ENCODE measurements at places on chromosomes 4 and X. TPM values are rescaled to one million over a fixed set of nuclear protein-coding genes. Genes with fewer than 3 reads are reported as not detected.

The TAF7L gene
- total RNA-seq: 0.16 TPM

The ZCCHC18 gene
- 2.6 TPM for total RNA-seq

The PCDH11X gene
- 0.98 TPM for total RNA-seq

The PPEF2 gene
- total RNA-seq: 0.83 TPM

The PASD1 gene
- not detected for total RNA-seq

The BTK gene
- total RNA-seq: 72.8 TPM

GRCh38 chr4:119728692-119729593, 100.3 kb upstream of the PDE5A start:
- H3K4me1 ChIP-seq: no peaks in the 10 kb centered on the region
- no peak overlapping the region for H3K27ac ChIP-seq
- H3K4me3 ChIP-seq: no peak overlapping the region
- no peaks in the 10 kb centered on the region for H3K36me3 ChIP-seq

DNA sequence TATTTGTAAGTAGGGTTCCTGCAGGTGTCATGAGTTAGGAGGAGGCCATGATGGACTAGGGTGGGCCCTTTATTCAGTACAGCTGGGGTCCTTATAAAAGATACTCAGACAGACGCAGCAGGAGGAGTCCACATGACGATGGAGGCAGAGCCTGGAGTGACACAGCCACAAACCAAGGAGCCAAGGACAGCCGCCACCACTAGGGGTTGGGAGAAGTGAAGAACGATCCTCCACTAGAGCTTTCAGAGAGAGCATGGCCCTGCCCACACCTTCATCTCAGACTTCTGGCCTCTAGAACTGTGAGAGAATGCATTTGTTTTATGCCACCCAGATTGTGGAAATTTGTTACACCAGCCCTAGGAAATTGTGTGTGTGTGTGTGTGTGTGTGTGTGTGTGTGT, 31.1 kb downstream of the JAKMIP1 start:
- H3K27ac ChIP-seq: no peak overlapping the region
- no peaks in the 10 kb centered on the region for H3K4me1 ChIP-seq
- no peak overlapping the region for H3K4me3 ChIP-seq

GRCh38 chrX:55201930-55202579, 18.1 kb upstream of the PAGE5 start:
- DNase-seq: no peak
- no peak overlapping the region for H3K27ac ChIP-seq
- no peak overlapping the region for H3K4me3 ChIP-seq

DNA sequence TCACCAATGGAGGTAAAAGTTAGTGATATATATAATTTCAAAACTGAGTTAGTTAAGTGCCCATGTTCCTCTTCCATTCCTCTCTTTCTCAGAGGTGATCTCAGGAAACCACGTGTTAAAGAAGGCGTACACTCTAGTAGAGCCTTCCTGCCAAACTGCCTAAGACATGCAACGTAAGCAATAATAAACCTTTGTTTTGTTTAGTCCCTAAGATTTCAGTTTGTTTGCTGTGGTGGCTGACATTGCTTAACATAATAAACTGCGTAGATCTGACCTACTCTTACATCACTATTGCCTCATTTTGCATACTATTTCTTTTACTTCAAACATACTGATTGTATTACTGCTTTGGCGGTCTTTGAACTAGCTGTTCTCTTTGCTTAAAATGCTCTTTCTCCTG, 99.2 kb downstream of the JADE1 start:
- peak overlapping the region; percentile 11 for H3K27ac ChIP-seq
- DNase-seq: no peak
- H3K36me3 ChIP-seq: peaks cover 3% of the 10 kb centered on the region
- no peaks in the 10 kb centered on the region for H3K27me3 ChIP-seq

GRCh38 chr4:5973486-5974220, 44.6 kb downstream of the C4orf50 start:
- no peaks in the 10 kb centered on the region for H3K4me1 ChIP-seq
- H3K4me3 ChIP-seq: no peak overlapping the region
- peak; percentile 54 for DNase-seq
- no peaks in the 10 kb centered on the region for H3K36me3 ChIP-seq
- H3K27ac ChIP-seq: no peak overlapping the region

DNA sequence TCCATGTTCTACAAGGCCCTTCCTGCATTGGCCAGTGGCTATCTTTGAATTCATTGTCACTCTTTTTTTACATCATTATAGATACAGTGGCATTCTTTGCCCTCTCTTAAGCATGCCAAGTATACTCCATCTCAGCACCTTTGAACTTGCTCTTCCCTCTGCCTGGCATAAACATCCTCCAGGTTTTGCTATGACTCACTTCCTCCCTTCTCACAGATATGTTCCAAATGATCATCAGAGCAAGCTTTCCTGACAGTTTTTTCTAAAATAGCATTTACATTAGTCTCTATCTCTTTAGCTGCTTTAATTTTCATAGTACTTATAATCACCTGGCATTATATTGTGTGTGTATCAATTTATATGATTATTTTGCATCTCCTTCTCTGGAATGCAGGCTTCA, 553.3 kb upstream of the MAGEB2 start:
- no peaks in the 10 kb centered on the region for H3K27me3 ChIP-seq
- H3K36me3 ChIP-seq: no peaks in the 10 kb centered on the region
- no peaks in the 10 kb centered on the region for H3K4me1 ChIP-seq
- no peak overlapping the region for H3K27ac ChIP-seq
- H3K4me3 ChIP-seq: no peak overlapping the region
- no peak for DNase-seq

GRCh38 chr4:174066611-174067205, 216.8 kb downstream of the FBXO8 start:
- no peak for DNase-seq
- H3K4me1 ChIP-seq: no peaks in the 10 kb centered on the region
- H3K4me3 ChIP-seq: no peak overlapping the region
- H3K27ac ChIP-seq: no peak overlapping the region

- H3K36me3 ChIP-seq: no peaks in the 10 kb centered on the region
- peaks cover 7% of the 10 kb centered on the region for H3K4me1 ChIP-seq
- no peak overlapping the region for H3K4me3 ChIP-seq
- no peak for DNase-seq
- H3K27ac ChIP-seq: peak overlapping the region; percentile 63
Measured at GRCh38 chr4:169068423-169068822, 58.4 kb upstream of the CBR4 start.

DNA sequence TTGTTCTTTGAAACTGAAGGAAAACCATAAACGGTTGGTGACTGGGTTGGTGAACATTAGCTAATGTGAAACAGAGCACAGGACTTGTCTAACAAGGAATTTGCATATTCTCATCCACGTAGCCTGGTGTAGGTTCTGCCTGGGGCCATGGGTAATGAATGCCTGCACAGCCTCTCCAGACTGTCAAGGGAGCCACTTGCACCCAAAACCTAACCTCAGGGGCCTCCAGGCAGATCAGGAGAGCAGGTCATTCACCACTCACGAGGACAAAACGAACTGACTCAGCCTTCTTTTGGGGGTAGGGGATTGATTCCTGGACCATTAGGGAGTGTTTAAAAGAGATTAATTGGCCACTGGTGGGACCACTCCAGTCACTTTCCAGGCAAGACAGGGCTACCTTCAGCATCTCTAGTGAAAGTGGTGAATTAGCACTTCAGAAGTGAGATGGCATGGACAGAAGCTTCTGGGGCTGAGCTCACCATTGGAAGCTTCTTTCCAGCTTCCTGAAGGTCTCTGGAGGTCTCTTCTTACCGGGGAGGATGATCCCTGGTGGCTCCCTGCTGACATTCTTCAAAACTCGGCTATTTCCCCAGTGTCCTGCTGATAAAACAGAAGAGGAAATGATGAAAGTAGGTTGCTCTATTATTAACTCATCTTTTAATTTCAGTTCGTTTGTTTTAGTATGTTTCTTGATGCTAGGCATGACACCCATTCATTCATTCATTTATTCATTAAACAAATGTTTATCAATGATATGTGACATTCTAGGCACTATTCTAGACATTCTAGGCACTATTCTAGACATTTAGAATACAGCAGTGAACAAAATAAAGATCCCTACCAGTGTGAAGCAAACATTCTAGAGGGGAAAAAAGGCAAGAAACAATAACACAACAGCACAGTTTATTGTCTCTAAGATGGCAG, 104.5 kb upstream of the LNX1 start:
- no peaks in the 10 kb centered on the region for H3K36me3 ChIP-seq
- no peaks in the 10 kb centered on the region for H3K4me1 ChIP-seq
- DNase-seq: no peak
- no peak overlapping the region for H3K27ac ChIP-seq
- no peaks in the 10 kb centered on the region for H3K27me3 ChIP-seq
- no peak overlapping the region for H3K4me3 ChIP-seq

- H3K4me3 ChIP-seq: no peak overlapping the region
- no peaks in the 10 kb centered on the region for H3K4me1 ChIP-seq
- no peaks in the 10 kb centered on the region for H3K36me3 ChIP-seq
- no peaks in the 10 kb centered on the region for H3K27me3 ChIP-seq
- no peak overlapping the region for H3K27ac ChIP-seq
Measured at GRCh38 chr4:74426101-74426500, 18.8 kb upstream of the AREG start.

DNA sequence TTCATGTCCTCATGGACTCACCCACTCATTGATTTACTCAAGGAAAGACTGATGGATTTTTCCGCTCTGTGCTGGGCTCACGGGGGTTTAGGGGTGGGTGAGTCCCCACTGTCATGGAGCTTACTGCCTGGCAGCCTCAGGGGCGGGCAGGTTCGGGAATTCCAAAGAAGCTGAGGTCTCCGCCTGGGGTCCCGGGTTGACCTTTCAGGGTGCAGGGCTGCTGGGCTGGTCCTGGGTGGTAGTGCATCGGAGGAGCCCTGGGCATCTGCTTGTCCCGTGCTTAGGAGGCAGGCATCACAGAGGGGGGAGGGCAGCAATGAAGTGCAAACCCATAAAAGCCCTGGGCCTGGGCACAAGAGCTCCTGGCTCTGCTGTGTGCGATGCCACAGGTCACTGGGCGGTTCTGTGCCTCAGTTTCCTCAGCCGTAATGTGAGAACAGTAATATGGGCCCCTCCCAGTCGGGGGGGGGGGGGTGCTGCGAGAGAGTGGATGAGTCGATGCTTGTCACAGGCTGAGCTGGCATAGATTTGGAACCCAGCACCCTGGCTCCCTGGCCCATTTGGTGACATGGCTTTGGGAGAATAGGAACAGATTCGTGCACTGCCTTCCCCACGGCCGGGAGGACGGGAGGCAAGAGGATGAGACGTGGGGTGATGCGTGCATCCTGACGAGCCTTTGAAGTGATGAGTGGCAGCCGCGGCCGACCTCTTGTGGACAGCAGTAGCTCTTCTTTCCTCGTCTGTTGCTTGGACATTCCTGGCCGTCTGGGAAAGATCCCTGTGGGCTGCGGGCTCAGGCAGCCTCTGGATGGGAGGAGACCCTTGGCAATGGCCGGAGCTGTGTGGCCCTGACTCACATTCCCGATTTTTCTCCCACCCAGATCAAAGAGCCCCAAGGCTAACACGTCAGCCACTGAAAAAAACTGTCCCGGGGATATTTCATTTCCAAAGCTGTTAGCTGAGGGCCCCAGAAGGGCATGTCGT, 42.0 kb downstream of the PSAPL1 start:
- no peaks in the 10 kb centered on the region for H3K36me3 ChIP-seq
- H3K27me3 ChIP-seq: peaks cover 66% of the 10 kb centered on the region
- H3K4me1 ChIP-seq: no peaks in the 10 kb centered on the region

DNA sequence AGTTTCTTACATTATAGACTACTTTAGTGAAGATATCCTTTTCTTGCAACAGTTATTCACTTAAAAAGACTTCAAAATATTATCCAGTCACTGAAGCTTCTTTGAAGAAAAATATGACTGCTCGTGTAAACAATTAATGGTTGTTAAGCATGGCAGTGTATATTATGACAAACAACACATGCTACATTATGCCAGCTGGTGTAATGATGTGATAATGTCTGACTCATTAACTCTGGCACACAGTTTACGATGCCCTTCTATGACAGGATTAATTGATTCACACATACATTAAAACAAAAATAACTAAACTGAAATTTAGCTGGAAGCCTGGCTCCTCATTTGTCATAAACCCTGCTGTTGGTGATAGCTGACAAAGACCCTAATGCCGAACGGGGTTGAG, 22.4 kb downstream of the GK2 start:
- no peak overlapping the region for H3K27ac ChIP-seq
- DNase-seq: no peak
- H3K4me3 ChIP-seq: no peak overlapping the region
- H3K27me3 ChIP-seq: no peaks in the 10 kb centered on the region
- no peaks in the 10 kb centered on the region for H3K4me1 ChIP-seq

DNA sequence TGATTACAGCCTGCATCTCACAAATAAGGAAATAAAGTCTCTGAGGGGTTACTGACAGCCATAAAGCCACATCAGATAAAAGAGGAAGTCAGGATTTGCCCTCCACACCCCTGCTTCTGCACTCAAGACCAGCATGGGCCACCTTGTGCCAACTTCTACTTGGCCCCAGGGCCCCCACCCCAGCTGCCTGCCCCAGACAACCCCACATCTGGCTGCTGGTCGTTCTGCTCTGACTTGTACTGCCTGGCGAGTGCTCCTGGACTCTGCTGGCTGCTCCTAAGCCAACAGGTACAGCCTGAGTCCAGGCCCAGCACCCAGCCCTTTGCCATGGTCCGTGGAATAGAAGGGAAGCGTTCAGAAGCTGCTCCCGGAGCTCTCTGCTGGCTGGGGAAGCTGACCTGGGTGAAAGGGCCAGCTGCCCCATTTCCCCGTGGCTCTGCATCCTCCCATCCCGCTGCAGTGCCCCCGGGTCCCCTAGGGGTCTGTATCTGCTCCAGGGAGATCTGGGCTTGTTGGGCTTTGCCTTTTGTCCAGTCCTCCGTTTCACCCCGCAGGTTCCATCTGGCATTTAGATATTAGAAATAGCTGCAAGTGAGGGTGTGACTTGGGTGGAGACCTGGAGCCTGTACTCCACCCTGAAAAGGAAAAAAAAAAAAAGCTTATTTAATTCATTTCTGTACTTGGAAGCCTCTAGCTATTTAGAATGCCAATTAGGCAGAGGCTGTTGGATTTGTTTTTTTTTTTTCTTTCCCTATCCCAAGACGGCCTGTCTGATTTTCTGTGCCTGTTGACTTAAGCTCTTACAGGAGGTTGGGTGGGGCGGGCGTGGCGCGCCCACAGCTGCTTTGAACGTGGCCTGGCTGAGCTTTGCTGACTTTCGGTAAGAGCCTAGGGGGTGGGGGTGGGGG, 194.7 kb downstream of the PTTG2 start:
- no peaks in the 10 kb centered on the region for H3K36me3 ChIP-seq
- no peak for DNase-seq
- no peaks in the 10 kb centered on the region for H3K4me1 ChIP-seq
- no peaks in the 10 kb centered on the region for H3K27me3 ChIP-seq
- no peak overlapping the region for H3K27ac ChIP-seq

GRCh38 chr4:63361628-63362027, 1047.6 kb downstream of the TECRL start:
- no peak for DNase-seq
- H3K36me3 ChIP-seq: no peaks in the 10 kb centered on the region
- no peaks in the 10 kb centered on the region for H3K27me3 ChIP-seq
- H3K4me3 ChIP-seq: no peak overlapping the region
- no peaks in the 10 kb centered on the region for H3K4me1 ChIP-seq

GRCh38 chr4:680928-681645, 6.7 kb downstream of the MYL5 start:
- H3K36me3 ChIP-seq: peaks cover 6% of the 10 kb centered on the region
- peak overlapping the region; percentile 66 for H3K4me3 ChIP-seq
- DNase-seq: peak; percentile 91

All from spleen (tissue), 13 donors.